T1000 (cell line): ENCODE measurements at places on chromosomes 13 and 19.

GRCh38 chr13:100361504-100361903 is 227.1 kb downstream of the GGACT start:
- DNase-seq, result no peak

DNA sequence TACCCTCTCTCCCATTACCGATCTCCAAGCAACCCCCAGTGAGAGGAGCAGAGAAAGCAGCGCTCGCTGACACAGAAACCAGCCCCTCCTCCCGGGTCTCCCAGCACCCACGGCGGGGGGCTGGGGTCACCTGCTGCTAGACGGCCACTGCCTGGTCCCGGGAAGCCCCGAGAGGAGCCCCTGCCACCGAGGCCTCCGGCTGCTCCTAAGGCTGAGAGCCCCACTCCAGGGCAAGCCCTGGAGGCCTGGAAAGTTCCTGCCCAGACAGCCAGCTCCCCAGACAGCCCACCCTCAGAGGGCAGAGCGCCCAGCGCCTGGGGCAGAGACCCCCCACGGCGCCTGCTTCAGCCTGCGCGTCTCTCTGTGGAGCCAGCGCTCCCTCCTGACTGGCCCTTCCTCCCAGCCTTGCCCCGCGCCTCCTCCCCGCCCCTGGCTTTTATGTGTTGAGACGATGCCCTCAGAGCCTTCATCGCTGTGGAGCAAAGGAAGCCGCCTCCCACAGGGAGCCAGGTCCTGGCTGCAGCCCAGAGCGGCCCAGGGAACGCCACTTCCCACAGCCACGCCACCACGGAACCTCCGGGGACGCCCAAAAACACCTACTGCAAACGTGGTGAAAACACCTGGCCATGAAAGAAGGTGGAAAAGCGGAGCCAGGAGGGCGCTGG is 51.1 kb downstream of the MLLT1 start:
- no peak for DNase-seq

- no peak for DNase-seq
Measured at GRCh38 chr19:17889609-17890214, 18.0 kb downstream of the SLC5A5 start.

DNA sequence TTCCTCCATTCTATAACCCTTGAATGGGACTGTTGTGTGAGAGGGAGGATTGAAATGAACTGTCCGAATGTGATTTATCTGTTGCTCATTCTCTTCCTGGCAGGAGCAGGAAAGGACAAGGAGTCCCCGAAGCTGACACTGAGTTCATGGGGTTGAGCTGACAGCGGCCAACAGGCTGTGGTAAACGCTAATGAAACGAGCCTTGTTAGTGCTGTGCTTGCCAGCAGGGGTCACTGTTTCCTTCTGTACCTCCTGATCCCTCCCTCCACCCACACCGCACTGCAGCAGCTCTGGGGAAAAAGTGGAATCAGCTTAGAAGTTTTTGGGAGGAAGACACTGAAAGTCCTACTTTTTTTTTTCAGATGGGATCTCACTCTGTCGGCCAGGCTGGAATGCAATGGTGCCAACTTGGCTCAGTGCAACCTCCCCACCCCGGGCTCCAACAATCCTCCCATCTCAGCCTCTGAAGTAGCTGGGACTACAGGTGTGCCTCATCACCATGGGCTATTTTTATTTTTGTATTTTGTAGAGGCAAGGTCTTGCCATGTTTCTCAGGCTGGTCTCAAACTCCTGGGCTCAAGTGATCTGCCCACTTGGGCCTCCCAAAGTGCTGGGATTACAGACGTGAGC is 6.7 kb upstream of the ZNF761 start:
- DNase-seq, result no peak

DNA sequence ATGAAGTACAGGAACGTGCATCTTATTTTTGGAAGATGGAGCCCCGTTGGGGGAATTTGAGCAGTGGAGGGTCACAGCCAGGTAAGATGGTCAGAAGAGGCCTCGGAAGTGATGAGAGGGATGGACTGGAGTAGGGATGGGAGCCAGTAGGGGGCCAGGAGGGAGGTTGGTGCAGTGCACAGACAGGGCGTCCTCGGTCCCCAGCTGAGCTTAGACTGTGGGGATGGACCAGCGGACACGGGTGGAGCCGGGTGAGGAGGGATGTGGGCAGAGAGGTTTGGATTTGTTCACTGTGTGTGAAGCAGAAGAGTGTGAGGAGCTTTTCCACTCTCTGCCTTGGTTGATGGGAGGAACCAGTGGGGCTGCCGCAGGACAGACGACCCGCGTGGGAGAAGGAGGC is 10.6 kb downstream of the RPS9 start:
- DNase-seq, result no peak

- no peak for DNase-seq
Measured at GRCh38 chr13:79423801-79424642, 18.0 kb upstream of the RBM26 start.

DNA sequence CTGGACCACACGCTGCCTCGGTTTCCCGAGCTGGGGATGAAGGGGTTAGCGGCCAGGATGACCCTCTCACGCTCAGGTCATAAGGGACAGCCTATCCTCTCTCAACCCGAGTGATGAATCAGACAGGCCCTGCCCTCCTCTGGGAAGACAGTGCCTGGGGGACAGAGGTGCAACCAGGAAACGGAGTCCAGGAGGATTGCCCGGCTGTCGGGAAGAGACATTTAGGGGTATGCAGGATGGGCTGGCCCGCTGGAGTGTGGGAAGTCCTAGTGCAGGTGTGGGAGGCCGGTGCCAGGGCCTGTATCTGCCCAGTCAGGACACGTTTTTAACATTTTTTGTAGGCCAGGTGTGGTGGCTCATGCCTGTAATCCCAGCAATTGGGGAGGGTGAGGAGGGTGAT is 8.3 kb downstream of the LSM7 start:
- DNase-seq, result no peak

GRCh38 chr19:927351-927779 is 1.5 kb downstream of the ARID3A start:
- no peak for DNase-seq

- DNase-seq, result no peak
Measured at GRCh38 chr13:49976314-49977258, 20.3 kb upstream of the TRIM13 start.

DNA sequence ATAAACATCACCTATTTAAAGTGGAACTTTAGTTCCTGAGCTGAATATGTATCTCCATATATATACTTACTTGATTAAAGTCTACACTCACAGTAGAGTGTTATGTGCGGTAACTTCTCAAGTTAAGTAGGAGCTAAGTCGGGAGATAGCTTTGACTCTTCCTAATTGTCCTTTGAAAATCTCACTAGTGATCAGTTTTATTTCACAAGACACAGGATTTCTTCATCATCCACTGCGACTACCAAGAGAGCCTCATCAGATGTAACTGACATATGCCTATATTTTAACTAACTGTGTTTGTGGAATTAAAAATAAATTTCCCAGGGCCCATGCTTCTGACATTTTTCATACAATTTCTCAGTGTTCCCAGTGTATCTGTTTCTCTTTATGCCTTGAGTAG is 1664.0 kb downstream of the EFNB2 start:
- DNase-seq, result no peak

- no peak for DNase-seq
Measured at GRCh38 chr19:39438270-39438934, 2.7 kb upstream of the RPS16 start.

DNA sequence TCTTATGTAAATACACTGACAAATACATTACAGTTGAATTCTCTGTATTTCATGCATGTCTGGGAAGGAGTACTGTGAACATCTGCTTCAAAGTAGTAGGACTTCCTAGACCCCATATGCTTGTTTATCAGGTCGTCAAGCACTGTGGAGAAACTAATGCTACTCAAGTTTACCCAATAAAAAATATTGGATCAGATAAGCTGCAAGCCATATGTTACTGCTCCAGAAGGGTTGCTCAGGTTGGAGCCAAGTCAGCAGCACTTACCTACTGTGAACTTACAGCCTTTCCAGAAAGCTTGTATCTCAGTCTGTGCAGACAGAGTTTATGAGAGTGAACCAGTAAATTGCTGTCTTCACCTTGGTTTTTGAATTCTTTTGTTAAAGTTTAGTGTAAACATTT is 36.2 kb downstream of the SLAIN1 start:
- no peak for DNase-seq

GRCh38 chr13:59103004-59103768 is 1060.5 kb downstream of the DIAPH3 start:
- DNase-seq, result no peak

- no peak for DNase-seq
Measured at GRCh38 chr13:24267274-24267673, 42.1 kb upstream of the C1QTNF9 start.

- DNase-seq, result no peak
Measured at GRCh38 chr13:21673539-21673788, 2.6 kb downstream of the FGF9 start.

DNA sequence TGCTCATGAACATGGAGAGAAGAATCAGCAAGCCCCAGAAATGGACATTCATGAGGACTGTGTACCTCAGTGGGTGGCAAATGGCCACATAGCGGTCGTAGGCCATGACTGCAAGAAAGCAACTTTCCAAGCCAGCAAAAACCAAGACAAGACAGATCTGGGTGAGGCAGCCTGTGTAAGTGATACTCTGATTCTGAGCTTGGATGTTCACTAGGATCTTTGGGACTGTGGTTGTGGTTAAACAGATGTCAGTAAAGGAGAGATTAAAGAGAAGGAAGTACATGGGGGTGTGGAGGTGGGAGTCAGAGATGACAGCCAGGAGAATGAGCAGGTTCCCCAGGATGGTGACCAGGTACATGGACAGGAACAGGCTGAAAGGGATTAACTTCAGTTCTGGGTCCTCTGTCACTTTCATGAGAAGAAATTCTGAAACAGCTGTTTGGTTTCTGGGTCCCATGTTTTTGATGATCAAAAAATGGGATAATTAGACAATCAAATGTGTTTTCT is at the start of gene OR7G1:
Gene OR7G1, minus strand, starts transcription at position 457 of the 507 bp plus-strand sequence. Its CDS starts 0 bp downstream, at position 457.
- no peak for DNase-seq

GRCh38 chr19:47271949-47272348 is 2.7 kb upstream of the INAFM1 start:
- DNase-seq, result no peak

DNA sequence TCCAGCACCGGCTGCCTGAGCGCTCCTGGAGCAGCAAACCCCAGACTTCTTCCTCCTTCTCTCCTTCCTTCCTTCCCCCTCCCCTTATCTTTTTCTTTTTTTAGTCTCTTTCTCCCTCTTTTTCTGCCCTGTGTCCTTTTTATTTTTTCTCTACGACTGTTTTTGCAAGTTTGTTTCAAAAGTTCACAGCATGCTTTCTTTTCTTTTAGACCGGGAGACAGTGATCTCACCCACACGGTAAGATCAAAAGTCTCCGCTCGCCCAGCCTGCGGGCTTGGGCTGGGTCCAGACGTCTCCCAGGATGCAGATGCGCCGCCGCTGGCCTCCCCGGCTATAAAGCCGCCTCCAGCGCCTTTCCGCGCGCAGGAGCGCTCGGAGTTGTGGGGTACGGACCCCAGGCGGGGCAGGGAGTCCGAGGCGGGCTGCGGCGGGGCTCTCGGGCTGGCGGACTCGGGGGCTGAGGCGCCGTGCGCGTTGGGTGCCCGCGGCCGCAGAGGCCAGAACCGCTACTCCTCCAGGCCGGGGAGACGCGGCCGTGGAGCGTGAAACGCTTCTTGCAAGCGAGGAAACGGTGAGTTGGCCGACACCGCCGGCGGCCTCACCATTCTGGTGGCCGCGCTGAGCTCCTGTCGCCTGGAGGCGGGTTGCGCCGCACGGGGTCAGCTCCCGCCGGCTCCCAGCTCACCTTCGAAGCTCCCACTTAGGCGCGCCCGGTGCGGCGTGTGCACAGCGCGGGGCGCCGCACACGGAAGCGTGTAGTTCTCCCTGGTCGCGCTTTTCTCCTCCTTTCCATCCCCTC is 2.0 kb upstream of the TSHZ3 start:
- DNase-seq, result peak; percentile 56

- no peak for DNase-seq
Measured at GRCh38 chr13:75907044-75907443, 270.9 kb downstream of the LMO7 start.

- DNase-seq, result no peak
Measured at GRCh38 chr13:99724633-99725517, 223.6 kb downstream of the TM9SF2 start.

GRCh38 chr19:41753159-41753558 is 2.2 kb upstream of the CEACAM6 start:
- no peak for DNase-seq

GRCh38 chr13:49840266-49840665 is 47.8 kb upstream of the KPNA3 start:
- DNase-seq, result no peak

DNA sequence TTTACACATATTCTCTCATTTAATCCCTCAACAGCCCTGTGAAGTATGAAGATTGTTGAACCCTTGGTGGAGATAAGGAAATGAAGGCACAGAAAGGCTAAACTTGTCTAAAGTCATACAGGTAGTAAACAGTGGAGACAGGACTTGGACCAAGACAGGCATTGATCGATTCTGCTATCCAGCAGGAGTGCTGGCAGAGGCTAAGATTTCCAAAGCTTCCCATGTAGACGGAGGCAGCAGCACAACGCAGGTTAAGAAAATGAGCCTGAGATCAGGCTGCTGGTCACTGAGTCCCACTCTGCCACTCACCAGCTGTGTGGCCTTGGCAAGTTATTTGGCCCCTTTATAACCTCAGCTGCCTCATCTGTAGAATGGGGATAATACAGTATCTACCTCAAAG is 85.4 kb upstream of the SLC15A1 start:
- DNase-seq, result no peak

DNA sequence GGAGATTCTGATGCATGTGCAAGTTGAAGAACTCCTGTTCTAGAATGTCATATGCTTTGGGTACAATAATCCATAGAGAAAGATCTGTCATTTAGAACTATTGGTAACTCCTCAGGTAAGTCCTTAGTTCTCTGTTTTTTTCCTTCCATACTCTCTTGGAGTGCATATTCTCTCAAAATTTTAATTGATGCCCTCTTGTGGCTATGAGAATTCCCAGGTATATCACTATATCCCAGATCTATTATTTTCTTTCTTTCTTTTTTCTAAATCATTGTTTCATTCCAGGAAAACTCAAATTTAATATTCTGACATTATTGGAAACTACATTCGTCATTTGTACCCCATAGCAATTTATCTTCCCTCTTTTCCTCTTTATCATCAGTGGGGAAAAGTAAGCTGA is 485.4 kb downstream of the KLF5 start:
- no peak for DNase-seq

DNA sequence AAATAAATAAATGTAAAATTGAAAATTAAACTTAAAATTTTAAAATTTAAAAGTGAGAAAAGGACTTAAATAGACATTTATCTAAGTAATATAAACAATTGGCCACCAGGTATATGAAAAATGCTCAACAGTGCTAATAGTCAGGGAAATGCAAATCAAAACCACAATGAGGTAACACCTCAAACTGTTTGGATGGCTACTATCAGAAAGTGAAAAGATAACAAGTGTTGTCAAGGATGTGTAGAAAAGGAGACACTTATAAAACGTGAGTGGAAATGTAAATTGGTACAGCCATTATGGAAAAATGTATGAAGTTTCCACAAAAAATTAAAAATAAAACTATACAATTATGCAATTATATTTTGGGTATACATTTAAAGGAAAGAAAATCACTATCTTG is 752.2 kb downstream of the EFNB2 start:
- no peak for DNase-seq

DNA sequence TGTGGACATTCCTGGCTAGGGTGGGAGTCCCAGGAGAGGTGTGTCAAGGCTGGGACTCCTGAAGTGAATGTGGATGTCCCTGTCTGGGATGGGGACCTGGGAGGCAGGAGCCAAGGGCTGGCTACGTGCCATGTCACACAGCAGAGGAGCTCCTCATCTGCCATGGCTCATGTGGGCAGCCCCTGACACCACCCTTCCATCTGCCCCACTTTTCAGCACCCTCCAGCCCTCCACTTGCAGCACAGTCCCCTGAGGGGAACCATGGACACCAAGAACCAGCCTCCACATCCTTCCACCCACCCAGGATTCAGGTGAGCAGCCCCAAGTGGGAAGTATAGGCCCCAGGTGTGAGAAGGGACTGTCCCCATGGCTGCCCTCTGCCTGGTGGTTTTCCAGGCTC is 1.7 kb downstream of the ZNF446 start:
- DNase-seq, result no peak
